ENCODE measurements at places on chromosomes 5 and 9. TPM values are rescaled to one million over a fixed set of nuclear protein-coding genes. Genes with fewer than 3 reads are reported as not detected.

ARHGAP26 gene
- polyA plus RNA-seq: 4.4 TPM

PCDHGA4 gene
- polyA plus RNA-seq: not detected

C1QTNF3 gene
- polyA plus RNA-seq: 4.5 TPM

TTC16 gene
- polyA plus RNA-seq: 0.08 TPM

EGFL7 gene
- polyA plus RNA-seq: 79.2 TPM

KCNV2 gene
- polyA plus RNA-seq: not detected

SLC6A7 gene
- not detected for polyA plus RNA-seq

GAPT gene
- 0.68 TPM for polyA plus RNA-seq

Data from stomach (tissue), 19 donors.